ENCODE measurements at places on chromosomes 4 and X. TPM values are rescaled to one million over a fixed set of nuclear protein-coding genes. Genes with fewer than 3 reads are reported as not detected.
A peak's percentile ranks its signal among the peaks of the same experiment; 100 is the strongest.

DNA sequence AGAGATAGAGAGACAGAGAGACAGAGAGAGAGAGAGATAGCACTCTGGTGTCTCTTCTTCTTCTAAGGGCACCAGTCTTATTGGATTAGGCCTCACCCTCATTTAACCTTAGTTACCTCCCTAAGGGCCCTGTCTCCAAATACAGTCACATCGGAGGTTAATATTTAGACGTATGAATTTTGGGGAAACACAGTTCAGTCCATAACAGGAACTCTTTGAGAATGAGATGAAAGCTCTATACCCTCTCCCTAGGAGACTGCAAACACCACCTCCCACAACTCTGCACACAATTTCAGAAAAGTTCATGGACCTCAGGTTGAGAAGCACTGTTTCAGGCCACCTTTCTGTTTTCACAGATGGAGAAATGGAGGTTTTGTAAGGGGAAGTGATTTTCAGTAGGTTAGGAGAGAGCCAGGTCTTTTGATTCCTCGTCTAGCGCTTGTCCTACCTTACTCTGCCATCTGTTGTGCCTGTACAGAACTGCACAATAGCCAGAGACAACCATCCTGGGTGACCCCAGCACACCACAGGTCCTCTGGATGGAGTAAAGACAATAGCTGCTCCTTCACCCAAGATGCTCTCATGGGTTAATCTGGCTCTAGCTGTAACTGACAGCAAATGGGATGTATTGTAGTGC, 16.9 kb upstream of the LOC101059915 start:
- ATAC-seq = no peak

DNA sequence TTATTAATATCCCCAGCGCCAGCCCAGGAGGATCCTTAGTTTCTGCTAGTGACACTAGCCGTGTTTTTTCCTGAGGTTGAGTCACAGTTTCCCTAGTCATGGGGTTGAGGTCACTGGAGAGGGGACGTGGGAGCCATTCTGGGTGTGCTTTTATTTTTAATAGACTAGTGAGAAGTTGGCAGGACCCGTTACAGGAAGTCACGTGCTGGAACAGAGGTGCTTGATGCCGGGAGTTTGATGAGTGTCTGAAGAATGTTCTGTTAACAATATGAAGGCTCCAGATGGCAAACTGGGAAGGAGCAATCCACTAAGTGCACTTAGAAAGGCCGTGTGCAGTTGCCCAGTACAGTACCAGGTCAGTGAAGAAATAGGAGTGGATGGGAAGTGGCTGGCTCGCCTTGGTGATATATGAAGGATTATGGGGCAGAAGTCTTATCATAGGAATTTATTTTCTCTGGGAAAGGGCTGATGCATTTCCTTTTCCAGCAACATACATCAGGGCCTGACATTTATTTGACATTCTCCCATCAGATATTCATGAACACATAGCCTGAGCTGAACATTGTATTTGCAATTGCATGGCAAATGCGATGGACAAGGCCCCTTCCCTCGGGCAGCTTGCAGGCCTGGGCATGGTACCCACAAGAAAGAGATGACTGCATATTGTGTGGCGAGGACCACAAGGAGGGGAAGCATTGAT, 291.8 kb downstream of the FBXW7 start:
- ATAC-seq = peak; percentile 78

- no peak for ATAC-seq
These were observed 67.8 kb downstream of the WFS1 start for GRCh38 chr4:6337331-6337935.

GRCh38 chr4:158490629-158491028, 31.1 kb upstream of the RXFP1 start:
- no peak for ATAC-seq

GRCh38 chr4:159284733-159285132, 181.9 kb downstream of the RAPGEF2 start:
- no peak for ATAC-seq

DNA sequence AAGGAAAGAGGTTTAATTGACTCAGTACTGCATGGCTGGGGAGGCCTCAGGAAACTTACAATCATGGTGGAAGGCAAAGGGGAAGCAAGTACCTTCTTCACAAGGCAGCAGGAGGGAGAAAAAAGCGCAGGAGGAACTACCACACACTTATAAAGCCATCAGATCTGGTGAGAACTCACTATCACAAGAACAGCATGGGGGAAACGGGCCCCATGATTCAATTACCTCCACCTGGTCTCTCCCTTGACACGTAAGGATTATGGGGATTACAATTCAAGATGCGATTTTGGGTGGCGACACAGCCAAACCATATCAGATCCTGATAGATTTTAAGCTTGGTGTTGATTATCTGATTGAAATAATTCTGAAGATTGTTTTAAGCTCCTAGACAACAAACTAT, 218.7 kb downstream of the CBR4 start:
- no peak for ATAC-seq

DNA sequence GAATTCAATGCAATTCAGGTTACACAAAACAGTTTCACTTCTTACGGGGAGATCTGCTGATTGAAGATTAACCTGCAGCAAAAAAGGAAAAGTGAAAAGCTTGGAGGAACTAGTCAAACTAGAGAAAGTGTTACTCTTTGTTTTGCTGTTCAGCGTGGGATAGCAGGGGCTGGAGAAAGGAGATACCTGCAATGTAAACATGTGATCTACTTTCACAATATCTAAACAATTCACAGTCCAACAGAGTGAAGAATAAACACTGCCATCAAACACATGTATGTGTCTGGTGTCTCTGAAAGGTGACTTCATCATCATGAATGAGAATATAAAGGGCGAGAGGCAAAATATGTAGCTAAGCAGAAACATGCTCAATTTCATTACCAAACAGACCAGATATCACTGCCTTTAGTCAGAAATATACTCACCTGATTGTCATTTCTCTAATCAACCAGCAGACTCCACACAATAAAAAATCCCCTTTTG, 26.4 kb downstream of the NIPAL1 start:
- no peak for ATAC-seq

- no peak for ATAC-seq
These were observed 2.4 kb downstream of the MOSPD2 start for GRCh38 chrX:14875624-14876023.

Gene PLP1
- 0.70 TPM for total RNA-seq

Gene MAML3
- total RNA-seq = 16.1 TPM

Gene HS3ST1
- 0.78 TPM for total RNA-seq

Gene CLDN34
- not detected for total RNA-seq

Gene FAM241A
- total RNA-seq = 0.50 TPM
